ENCODE measurements at places on chromosomes 2 and 18.

GRCh38 chr18:47522359-47522758, 270.9 kb upstream of the SKOR2 start:
- DNase-seq, result no peak

GRCh38 chr2:226644399-226644865, 155.2 kb downstream of the IRS1 start:
- DNase-seq, result peak; percentile 69

- DNase-seq, result no peak
These were observed 76.9 kb downstream of the USP40 start for GRCh38 chr2:233489666-233490065.

DNA sequence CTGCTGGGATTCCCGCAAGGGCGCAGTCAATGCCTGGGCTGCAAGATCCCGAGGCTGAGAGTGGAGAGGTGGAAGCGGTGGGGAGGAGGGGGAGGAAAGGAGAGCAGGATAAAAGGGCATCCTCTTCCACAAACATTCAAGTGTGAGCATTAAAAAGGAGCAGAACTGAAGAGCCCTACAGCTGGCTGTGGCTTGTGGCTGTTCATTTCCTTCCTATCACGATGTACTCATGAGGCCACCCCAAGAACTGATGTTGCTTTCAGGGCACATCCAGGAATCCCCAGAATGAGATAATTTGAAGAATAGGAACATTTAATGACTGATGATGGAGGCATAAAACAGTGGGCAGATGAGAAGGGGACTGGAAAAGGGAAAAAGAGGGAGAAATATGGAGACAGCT, 230.8 kb upstream of the SMIM21 start:
- no peak for DNase-seq

DNA sequence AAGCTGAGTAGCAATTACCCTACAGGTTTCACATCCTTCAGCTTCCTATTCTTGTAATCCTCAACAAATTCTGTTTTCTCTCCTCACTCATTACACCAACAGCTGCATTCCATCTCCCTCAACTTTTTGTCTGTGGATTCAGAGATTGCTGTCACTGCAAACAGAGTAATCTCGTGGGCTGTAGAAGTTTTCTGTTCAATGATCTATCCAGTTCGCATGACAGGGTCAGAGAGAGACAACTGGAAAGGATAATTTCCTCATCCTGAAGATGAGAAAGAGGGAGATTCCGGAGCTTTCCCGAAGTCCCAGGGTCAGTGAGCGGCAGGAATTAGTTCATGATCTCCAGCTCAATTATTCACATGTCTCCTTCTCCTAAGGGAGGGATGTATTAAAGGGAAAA, 75.7 kb downstream of the MYO5B start:
- no peak for DNase-seq

GRCh38 chr18:48121752-48122151, 191.3 kb upstream of the SMAD2 start:
- DNase-seq, result no peak

DNA sequence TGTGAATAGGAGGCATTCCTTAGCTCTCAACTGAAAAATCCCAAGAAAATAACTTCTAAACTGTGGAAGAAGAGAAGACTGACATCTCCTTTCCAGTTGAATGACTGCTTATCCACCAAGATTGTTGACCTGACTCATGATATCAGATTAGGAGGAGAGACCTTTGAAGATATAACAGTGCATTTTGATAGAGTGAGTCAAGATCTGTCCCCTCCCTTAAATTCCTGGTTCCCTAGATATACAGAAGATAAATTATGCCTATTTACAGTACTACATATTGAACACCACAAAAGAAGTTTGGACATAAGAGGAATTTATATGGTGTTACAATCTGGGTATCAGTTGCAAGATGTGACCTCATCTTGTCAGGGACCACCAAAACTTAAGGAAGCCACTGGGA, 285.3 kb upstream of the ZSWIM2 start:
- DNase-seq, result no peak

Data from hindlimb muscle (tissue), 1 donor.